Fibroblast of skin of left quadriceps (primary cell): ENCODE measurements at places on chromosomes 5 and 9.

DNA sequence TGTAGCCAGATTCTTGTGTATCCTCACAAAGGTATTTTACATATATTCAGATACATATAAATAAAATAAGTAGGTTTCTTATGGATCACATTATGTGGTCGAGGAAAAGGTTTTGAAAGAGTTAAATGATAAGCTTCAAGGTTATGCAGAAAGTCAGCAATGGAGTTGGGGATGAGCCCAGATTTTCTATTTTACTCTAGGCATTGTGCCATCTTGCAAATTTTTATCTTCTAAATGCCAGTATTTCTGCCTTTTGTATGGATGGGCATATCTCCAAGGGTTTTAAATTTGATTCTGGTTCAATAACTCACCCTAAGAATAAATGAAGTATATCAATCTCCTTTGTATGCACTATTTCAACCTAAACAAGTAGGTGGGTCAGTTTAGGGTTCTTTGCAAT lies 410.7 kb downstream of the DMRTA1 start:
- DNase-seq = no peak

- no peak for DNase-seq
These were observed 46.7 kb upstream of the CER1 start for GRCh38 chr9:14769230-14769571.

DNA sequence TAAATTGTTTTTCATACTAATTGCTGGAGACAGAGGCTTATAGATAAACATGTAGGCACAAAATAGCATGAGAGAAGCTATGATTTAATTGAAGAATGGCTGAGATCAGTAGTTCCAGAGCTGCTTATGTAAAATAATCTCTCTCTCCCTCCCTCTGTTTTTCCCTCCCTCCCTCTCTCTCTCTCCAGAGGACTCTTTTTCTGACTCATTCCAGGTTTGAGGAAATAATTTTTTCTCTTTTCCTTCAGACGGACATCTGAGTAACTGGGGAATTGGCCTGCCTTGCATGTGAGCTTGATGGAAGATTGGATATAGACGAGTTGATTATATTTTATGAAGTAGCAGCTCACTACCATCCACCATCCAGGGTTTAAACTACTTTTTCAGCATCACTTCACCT lies 35.5 kb downstream of the KCTD16 start:
- no peak for DNase-seq

GRCh38 chr9:132464547-132464946 lies 54.5 kb downstream of the CFAP77 start:
- no peak for DNase-seq

- DNase-seq = no peak
These were observed 34.1 kb downstream of the STARD4 start for GRCh38 chr5:111478266-111478665.
